ENCODE measurements at places on chromosomes 11 and 22.

- no peak for DNase-seq
Measured at GRCh38 chr22:47160781-47161520, 398.5 kb downstream of the TBC1D22A start.

- no peak for DNase-seq
Measured at GRCh38 chr11:10600570-10601248, 32.2 kb upstream of the LYVE1 start.

- DNase-seq = no peak
Measured at GRCh38 chr22:44736581-44737405, 15.6 kb upstream of the ARHGAP8 start.

GRCh38 chr11:29750392-29750791 is 266.4 kb downstream of the KCNA4 start:
- DNase-seq = no peak

All from putamen (tissue), 1 donor.